ENCODE measurements at places on chromosomes 3 and 15.

GRCh38 chr3:177827511-177828207, 630.4 kb upstream of the TBL1XR1 start:
- no peak for DNase-seq

DNA sequence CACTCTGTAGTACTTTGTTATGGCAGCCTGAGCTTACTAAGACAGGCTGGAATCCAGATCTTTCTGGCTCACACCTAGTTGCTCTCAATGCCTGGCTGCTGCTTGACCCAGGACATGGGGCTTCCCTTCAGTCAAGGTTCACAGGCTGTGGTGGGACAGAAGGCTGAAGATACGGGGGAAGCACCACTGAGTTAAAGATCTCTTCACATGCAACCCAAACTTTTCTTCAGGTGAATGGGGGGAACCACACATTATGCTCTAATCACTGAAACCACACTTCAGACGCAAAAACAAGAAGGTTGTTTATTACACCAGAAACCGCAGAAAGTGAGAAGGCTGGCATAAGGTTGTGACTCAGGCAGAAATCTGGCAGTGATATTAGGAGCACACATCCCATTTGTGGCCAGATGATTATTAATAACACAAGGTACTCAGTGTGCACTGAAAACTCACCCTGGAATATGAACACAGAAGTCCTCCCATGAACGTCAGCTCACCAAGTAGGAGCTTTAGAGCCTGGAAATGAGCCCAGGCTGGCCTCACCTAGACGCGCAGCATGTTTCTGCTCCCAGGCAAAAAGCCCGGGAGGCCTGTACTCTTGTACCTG, 230.5 kb upstream of the CHRNA7 start:
- no peak for DNase-seq

DNA sequence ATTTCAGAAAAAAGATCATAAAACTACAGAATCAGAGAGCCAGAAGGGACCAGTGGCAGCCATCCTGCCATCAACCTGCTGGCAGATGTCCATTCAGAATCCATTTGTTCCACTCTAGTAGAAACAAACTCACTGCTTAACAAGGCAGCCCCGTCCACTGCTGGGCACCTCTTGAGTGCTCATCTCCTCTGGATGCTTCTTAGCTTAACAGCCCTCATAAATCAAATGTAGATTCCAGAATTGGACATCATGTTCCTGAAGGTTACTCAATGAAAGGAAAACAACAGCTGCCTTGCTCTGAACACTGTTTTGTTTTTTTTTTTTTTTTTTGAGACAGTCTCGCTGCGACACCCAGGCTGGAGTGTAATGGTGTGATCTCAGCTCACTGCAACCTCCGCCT, 37.3 kb downstream of the ABCC5 start:
- no peak for DNase-seq

GRCh38 chr3:177611752-177612334, 414.6 kb upstream of the TBL1XR1 start:
- DNase-seq = no peak

GRCh38 chr15:74843891-74844299, 939 bp upstream of the ULK3 start:
- no peak for DNase-seq

DNA sequence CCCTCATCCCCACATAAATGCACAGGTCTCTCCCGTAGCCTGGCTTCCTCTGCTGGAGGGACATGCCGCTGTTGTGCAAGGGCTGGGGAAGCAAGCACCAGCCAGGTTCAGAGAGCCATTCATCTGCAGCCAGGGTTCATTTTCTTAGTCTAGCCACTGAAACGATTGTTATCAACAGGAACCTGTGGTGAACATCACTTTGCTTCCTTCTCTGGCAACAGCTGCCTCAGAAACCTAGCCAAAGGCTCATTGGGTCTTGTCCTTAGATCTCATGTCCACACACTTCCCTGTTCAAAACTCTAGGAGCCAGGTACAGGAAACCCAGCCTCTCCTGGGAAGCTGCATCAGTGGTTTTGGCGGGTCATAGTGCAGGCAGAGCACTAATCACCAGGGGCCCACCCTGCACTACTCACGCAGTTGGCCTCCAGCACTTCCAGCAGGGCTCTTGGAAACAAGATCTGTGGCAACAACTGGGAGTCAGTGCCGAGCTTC, 47.0 kb downstream of the OXNAD1 start:
- no peak for DNase-seq

DNA sequence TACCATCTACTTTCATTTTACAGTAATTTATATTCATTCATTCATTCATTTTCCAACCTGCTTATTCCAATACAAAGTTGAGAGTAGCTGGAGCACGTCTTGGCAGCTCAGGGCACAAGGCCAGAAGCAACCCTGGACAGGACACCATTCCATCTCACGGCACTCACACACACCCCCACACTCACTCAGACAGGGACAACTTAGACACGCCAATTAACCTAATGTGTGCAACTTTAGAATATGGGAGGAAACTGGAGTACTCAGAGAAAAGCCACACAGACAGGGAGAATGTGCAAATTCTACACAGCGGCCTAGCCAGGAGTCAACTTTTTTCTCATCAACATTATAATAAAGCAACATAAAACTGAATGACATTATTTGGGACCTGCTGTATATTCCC, 46.7 kb downstream of the IGF2BP2 start:
- no peak for DNase-seq

DNA sequence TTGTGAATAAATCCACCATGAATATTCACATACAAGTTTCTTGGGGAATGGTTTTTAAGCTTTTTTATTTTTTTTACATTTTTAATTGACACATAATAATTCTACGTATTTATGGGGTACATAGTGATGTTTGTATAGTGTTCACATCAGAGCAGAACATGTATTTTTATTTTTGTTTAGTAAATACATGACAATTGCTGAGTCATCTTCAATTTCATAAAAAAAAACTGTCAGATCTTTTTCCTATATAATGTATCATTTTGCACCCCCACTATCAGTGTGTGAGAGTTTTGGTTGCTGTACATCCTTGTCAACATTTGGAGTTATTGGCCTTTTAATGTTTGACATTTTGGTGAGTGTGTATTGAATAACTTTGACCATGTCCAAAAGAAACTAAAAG, 39.9 kb upstream of the FILIP1L start:
- no peak for DNase-seq

DNA sequence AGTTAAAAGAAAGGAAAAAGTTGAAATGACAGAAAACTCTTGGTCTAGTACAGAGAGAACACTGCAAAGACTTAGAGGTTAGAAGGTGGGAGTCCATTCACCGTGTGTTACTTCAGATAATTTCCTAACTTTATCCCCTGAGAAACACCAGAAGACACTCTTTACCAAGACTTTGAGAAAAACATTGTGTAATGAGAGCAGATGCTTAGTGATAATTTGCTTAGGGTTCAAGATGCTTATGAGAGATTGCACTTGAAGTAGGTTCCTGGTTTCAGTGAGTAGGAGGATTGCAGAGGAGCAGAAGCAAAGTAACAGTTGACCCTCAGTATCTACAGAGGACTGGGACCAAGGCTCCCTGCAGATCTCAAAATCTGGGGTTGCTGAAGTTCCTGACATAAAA, 594.1 kb downstream of the NR2F2 start:
- DNase-seq = no peak

GRCh38 chr3:107367353-107367752, 9.9 kb upstream of the CCDC54 start:
- no peak for DNase-seq

DNA sequence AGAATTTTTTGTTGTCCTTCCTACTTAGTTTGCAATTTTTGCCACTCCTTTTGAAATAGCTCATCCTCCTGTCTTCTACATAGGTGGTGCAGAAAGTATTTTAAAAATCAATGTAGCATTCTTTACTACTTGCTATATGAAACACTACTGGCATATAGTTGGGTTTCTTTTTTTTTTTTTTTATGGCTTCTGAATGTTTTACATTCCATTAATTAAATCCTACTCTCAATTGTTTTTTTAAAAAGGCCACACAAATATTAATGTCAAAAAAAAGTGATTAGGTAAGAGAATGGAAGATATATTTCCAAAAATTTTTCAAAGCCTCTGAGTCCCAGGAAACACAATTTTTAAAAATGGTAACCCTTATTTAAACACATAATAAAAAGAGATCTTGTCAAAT, 262.6 kb downstream of the MAGI1 start:
- DNase-seq = no peak

GRCh38 chr3:100427699-100428098, 26.4 kb downstream of the LNP1 start:
- no peak for DNase-seq

DNA sequence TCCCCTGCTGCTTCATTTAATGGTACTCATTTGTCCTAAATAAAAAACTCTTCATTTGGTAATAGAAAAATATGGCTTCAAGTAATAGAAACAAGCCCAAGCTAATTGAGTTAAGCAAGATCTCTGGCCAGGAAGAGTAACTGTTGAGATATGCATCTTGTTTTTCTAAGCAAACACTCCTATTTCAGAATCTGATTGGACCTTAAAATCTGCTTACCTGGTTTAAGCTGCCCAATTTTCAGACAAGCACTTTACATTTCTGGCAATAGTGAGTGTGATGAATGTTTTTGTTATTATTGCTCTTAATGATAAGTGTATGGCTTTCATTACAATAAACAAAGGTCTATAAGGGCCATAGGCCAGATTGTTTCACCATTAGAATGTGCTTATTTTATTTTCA, 86.2 kb downstream of the CMSS1 start:
- DNase-seq = no peak

DNA sequence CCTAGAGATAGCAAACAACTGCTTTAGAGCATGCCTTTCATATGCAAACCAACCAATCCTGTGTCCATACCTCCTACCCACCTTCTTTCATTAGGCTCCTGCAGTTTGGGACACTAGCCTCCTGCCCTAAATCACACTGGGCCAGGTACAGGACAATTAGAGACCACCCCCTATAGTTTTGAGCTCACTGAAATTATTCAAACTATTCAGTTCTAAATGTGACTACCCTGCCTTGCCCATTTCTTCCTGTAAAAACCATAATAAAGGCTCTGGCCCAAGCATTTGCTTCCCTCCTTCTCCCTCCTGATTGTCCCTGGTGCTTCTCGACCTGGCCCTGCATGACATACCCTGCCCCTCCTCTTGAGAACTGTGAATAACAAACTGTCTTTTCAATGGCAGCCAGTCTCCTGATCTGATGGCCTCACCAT, 31.4 kb upstream of the LRIG1 start:
- DNase-seq = no peak

GRCh38 chr15:57418635-57419034, 42.3 kb downstream of the CGNL1 start:
- DNase-seq = no peak

DNA sequence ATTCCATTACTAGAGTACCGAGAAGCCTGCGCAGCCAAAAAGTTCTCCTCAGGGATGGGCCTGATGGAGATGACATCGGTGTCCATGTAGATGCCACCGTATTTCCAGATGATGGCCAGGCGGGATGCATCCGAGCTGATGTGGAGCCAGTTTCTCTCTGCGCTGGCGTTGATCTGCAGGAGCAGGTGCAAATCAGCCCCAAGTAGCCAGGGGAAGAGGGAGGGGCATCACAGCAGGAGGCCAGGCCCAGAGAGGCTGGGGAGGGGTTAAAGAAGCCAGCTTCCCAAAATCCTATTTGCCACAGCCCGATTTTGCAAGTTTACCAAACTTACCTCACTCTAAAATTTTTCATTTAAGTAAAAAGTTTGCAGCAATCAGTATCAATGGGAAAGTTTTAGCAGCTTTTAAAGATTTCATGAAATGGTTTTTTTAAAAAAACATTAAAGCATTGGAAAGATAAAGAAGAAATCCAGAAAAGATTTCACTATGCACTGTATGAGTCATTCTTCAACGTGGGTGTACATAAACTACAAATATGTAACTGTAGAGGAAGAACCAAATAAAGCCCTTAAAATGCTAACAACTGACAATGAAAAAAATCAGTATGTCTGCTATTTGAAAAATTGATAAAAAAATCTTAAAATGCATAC, 7.4 kb downstream of the A4GNT start:
- no peak for DNase-seq

GRCh38 chr3:135056084-135056730, 261.1 kb downstream of the EPHB1 start:
- DNase-seq = no peak

GRCh38 chr15:57591237-57591821, 375 bp upstream of the MYZAP start:
- DNase-seq = peak; percentile 2

- no peak for DNase-seq
These were observed 8.3 kb downstream of the LMCD1 start for GRCh38 chr3:8509961-8510360.

- DNase-seq = no peak
These were observed 17.3 kb upstream of the KBTBD8 start for GRCh38 chr3:66980791-66981190.

- DNase-seq = no peak
These were observed 43.6 kb downstream of the NMNAT3 start for GRCh38 chr3:139634111-139634635.

GRCh38 chr15:67070150-67070549, 4.7 kb downstream of the SMAD3 start:
- no peak for DNase-seq

DNA sequence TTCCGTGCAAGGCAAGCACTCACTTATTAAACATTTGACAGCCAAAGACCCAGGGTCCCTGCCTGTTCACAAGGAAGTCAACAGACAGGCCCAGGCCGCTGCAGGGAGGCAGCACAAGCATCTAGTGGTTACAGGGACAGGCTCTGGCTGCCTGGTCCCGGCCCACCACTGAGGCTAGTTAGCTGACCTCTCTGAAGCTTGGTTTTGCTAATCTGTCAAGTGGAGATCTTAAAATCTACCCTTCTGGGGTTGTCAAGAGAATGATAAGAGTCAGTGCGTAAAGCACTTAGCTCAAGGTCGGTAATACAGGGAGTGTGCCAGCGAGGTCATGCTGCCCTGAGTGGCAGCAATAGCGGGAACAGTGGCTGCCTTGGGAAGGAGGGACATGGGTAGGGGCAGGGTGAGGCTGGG, 6.0 kb downstream of the GNB5 start:
- DNase-seq = no peak

DNA sequence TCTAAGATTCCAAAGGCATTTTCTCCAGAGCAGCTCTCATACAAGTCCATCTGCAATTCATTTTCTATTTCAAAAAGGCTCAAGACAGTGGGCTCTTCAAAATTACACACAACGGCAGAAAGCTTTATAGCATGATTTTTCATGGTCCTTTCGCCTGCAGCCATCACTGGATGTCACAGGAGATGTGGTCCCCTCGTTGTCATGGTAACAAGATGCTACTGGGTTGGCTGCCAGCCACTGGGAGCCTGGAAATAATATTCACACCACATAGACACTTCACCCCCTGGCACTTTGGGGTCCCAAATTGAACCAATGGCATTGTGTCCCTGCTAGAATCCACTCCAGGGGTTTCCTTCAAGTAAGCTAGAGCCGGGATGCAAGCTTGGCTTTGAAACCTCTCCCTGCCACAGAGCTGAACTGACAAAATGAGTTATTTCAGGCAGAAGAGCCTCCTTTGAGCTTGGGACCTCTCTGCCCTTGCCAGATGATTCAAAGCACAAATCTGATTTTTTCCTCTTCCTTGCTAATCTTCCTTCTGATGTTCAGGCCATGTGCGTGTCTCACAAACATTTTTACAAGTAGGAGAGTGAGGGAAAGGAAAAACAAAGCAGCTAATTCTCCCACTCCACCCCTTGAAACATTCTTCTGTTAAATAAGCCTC, 512.6 kb upstream of the ADAMTS9 start:
- no peak for DNase-seq
